ENCODE measurements at places on chromosomes 1 and 21. TPM values are rescaled to one million over a fixed set of nuclear protein-coding genes. Genes with fewer than 3 reads are reported as not detected.

ABCG1 gene
- 8.1 TPM for polyA plus RNA-seq

SLC1A7 gene
- 0.20 TPM for polyA plus RNA-seq

DOP1B gene
- polyA plus RNA-seq = 6.3 TPM

S100A16 gene
- polyA plus RNA-seq = 53.1 TPM

SPRR1A gene
- not detected for polyA plus RNA-seq

LINGO4 gene
- 0.16 TPM for polyA plus RNA-seq

- DNase-seq = no peak
Observed at GRCh38 chr21:36155603-36156338, 853 bp upstream of the DOP1B start.

- no peak for DNase-seq
Observed at GRCh38 chr21:46095083-46095719, 2.7 kb upstream of the COL6A2 start.

- no peak for DNase-seq
Observed at GRCh38 chr1:37574834-37575480, 18.2 kb downstream of the DNALI1 start.

GRCh38 chr1:206435445-206435844 lies 34.8 kb upstream of the IKBKE start:
- no peak for DNase-seq

- DNase-seq = peak; percentile 8
Observed at GRCh38 chr1:15954316-15954715, 21.6 kb downstream of the ZBTB17 start.

- DNase-seq = peak; percentile 38
Observed at GRCh38 chr1:148264374-148265276, 112.5 kb upstream of the NBPF11 start.

DNA sequence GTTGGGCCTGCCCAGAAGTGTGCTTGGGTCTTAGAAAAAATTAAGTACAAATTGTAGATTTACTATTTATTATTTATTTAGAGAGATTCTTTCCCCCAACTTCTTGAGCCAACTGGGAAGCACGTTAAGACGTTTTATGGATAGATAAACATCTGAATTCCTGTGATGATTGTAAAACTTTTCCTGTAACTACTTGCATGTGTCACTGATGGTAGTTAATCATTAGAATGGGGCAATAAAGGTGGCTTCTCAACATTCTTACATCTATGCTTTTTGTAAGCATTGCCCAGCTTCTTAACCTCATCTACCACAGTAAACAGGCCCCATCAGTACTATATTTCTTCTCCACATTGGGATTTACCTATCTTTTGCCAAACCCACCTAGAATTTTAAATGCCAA lies 559.8 kb downstream of the LMO4 start:
- no peak for DNase-seq

DNA sequence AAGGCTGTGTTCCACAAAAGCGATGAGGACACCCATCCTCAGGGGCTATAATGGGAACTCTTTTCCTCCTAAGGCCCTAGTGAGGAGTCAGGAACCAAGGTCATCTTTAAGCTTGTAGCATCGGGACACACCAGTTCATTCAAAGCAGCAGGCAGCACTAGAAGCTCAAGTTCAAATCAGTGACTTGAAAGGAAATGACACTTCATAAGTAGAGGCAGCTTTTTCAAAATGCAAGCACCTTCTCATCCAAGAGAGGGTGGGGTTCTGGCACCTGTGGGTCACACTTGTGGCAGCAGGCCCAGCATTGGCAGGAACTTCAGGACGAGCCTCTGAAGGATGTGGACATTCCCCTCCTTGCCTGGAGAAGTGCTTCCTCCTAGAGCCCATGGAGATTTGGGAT lies 496.3 kb downstream of the KIF26B start:
- DNase-seq = peak; percentile 10

GRCh38 chr1:52259886-52260285 lies 106.1 kb downstream of the CC2D1B start:
- DNase-seq = no peak

DNA sequence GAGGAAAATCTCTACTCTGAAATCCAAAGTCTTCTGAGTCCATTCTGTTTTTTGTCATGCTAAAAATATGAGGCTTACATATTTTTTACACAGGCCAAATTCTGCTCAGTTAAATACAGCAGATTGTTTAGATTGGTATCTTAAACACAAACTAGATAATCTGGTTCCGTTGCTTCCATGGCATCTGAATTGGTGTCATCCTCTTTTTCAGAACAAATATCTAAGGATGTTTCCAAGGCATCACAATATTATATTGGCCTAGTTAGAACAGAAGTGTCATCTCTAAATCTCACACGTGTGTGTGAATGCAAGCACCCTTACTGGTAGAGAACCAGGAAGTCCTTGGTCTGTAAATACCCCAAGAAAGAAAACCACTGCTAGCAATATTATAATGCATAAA lies 151.2 kb downstream of the NRIP1 start:
- DNase-seq = no peak

- DNase-seq = no peak
Observed at GRCh38 chr21:44403106-44404020, 49.9 kb downstream of the TRPM2 start.
